ENCODE measurements at places on chromosomes 12 and 14. TPM values are rescaled to one million over a fixed set of nuclear protein-coding genes. Genes with fewer than 3 reads are reported as not detected.

Gene PZP
- not detected for polyA plus RNA-seq

Gene EDDM3A
- 0.26 TPM for polyA plus RNA-seq

DNA sequence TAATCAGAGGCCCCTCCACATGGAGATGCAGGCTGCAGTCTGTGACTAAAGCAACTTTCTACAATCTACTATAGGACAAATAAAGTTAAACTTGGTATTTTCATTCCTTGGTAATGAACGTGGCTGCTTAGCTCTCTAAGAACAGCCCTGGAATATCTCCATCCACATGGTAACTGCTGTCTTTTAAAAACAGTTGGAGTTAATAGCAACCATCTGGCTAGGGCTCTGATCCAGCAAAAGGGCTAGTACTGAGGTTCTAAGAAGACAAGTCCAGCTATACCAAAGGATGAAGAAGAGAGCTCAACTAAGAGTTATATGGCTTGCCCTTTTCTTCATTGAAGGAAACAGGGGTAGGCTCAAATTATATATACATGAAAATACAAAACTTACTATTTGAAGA, 920.1 kb downstream of the FLRT2 start:
- no peak for DNase-seq

- DNase-seq, result no peak
Measured at GRCh38 chr12:127078577-127079350, 1188.2 kb upstream of the TMEM132C start.

- DNase-seq, result no peak
Measured at GRCh38 chr12:57718641-57719528, 19.7 kb downstream of the AGAP2 start.

Gene KRT6B
- not detected for polyA plus RNA-seq

- peak; percentile 60 for DNase-seq
Measured at GRCh38 chr14:101761881-101762529, 496 bp downstream of the PPP2R5C start.

Gene OR6C2
- polyA plus RNA-seq, result not detected

DNA sequence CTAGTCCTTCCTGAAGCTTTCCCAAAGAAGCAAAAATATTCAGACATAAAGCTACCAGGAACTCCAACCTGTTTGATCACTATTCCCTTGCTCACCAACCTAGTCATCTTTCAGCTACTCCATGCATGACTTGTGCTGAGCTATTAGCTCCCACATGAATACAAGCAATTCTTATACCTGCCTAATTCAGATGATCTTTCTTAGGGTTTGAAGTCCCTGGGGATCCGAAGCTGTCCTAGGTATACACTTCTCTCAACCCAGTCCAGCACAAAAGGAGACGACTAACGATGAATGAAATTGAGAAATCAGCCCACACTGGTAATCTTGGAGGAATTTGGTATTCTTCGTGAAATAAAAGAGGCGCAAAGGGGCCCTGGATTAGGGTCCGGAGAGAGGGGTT, 631 bp upstream of the PTGR2 start:
- DNase-seq, result peak; percentile 29

- DNase-seq, result no peak
Measured at GRCh38 chr14:48874711-48875110, 711.5 kb downstream of the RPS29 start.

GRCh38 chr14:58145936-58146335, 6.1 kb downstream of the ARMH4 start:
- no peak for DNase-seq

GRCh38 chr12:110742096-110742717, 484 bp downstream of the PPP1CC start:
- no peak for DNase-seq

GRCh38 chr12:131603939-131604795, 106.7 kb upstream of the SFSWAP start:
- no peak for DNase-seq

Gene CCDC198
- polyA plus RNA-seq, result not detected

DNA sequence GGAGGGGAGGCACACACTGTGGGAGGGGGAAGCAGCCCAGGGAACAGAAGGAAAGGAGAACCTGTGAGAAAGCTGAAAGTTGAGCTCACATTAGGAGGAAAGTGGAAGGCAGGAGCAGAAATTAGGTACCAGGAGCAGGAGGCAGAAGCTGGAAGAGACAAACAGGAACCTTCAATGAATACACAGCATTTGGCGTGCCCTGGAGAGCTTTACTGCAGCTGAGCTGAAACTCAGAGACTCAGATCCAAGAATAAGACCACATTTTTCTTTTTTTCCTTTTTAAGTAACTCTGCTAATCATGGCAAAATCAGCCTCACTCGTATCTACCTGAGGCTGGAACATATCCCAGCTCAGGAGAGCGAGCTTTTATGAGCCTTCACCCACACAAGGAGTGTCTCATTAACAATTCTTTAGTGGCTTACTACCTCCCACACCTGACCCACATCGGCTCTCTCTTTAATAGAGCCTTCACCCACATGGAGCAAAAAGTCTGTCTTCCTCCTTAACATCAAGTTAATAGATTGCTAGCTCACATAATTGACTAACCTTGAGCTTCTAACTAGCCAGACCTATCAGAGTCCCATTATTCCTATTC, 18.2 kb upstream of the CERS5 start:
- DNase-seq, result no peak

- DNase-seq, result no peak
Measured at GRCh38 chr12:62331306-62331705, 71.1 kb downstream of the USP15 start.

GRCh38 chr14:97924922-97925613, 1127.9 kb downstream of the VRK1 start:
- DNase-seq, result no peak

Gene PELI2
- polyA plus RNA-seq, result 5.7 TPM
